Esophagus squamous epithelium (tissue), 5 donors: ENCODE measurements at places on chromosomes 13 and 19. TPM values are rescaled to one million over a fixed set of nuclear protein-coding genes. Genes with fewer than 3 reads are reported as not detected.

GRCh38 chr13:25901460-25902376 is 150.1 kb downstream of the SHISA2 start:
- no peak for DNase-seq

DNA sequence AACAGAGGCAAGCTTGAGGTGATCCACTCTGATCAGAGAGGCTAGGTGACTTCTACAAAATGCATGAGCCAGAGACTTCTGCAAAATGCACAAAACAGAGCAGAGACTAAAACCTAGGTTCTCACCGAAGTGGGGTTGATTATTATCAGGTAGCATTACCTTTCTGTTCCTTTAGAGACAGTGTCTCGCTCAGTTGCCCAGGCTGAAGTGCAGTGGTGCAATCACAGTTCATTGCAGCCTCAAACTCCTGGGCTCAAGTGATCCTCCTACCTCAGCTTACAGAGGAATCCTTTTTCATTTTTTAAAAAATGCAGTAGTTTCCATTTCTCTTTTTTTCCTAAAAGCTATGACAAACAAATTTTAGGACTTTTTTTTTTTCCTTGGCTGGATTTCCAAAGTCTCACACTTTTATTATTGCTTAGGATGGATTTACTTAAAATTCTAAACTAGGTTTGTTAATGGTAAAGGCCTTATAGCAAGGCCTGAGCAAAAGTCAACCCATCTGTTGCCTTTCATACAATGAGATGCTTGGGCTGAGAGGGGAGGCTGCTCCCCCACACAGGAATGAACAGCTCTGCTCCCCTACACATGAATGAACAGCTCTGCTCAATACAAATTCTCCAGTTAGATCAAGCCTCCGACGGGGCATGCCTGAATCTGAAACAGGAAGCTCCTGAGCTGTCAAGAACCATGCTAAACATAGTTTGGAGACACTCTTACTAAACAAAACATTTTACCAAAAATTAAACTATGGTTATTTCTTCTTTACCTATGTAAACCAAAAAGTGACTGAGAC is 18.8 kb upstream of the TNFRSF19 start:
- DNase-seq: no peak

GRCh38 chr13:20106742-20107141 is 54.1 kb downstream of the GJA3 start:
- DNase-seq: no peak

The CRLF1 gene
- total RNA-seq: 24.5 TPM

The ZNF492 gene
- total RNA-seq: 0.95 TPM

The PRTN3 gene
- total RNA-seq: not detected

The SRRM5 gene
- total RNA-seq: not detected
